Midbrain (tissue), 1 donor: ENCODE measurements at places on chromosomes 6 and 20.

DNA sequence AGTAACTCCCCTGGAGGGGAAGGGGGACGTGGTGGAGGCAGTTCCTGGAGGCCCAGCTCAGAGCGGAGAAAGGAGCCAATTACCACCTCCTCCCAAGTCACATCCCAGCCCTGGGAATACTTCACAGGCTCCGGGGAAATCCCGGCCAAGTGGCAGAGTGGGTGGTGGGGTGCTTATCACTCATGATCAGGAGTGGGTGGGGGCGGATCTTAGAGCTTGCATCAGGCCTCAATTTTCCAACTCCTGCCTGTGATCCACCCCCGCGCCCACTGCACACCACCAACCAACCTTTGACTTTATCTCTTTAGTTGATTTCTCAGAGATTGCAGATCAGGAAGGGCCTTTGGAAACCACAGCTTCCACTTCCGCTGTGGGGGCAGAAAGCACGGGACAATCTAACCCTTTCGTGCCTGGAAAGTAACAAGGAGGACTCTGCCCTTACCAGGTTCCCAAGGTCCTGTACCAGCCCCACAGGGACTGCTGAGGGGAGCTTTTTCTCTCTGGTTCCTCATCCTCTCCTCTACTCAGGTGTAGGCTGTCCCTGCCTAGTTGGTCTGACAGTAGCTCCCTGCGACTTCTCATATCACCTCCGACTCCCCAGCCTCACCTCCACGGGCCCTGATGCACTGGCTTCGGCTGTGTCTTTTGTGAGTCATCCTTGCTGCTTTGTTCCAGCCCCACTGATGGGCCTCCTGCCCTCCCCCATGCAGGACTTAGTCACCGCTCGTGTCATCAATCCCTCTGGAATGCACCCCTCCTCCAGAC lies 24.9 kb upstream of the IER3 start:
- no peak for DNase-seq

DNA sequence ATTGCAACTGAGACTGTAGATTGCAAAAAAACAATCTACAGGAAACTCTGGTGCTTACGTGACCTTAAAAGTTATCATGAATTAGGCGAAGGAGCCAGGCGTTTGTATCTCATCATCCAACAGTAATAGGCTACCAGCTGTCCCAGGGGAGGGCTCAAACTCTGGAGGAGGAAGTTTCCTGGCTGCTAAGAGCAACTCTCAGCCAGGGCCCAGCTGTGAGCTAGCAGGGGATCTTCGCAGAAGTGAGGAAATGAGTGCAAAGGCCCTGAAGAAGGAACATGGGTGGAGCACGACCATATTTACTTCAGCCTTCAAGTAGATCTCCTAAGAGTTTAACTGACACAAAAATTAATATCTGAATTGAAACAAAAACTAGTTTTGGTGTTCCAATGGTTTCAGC lies 686.9 kb upstream of the MAP3K7 start:
- DNase-seq: no peak

DNA sequence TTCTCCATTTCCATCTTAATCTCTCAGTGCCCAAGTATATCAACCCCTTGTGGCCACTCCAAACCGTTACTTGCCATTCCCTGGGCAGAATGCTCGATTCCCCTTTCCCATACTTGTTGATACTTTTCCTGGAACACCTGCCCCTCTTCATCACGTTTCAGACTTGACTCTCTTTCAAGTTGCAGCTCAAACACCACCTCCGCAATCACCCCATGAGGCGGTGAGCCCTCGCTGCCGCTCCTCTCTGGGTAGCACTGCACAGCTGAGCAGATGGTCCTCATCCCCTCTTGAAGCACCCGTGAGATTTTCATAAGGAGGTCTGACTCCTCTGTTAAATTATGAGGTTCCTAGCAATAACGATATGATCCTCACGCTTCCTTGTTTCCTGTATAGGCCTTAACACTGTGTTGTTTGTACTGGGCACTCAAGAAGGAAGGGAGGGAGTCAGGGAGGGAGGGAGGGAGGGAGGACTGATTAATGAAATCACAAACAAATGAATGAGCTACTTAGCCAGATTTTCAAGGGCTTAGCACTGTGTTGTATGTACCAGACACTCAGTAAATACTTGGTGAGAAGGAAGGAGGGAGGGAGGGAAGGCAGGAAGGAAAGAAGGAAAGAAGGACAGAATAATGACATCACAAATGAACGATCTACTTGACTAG lies 8.0 kb upstream of the UQCC2 start:
- DNase-seq: no peak

DNA sequence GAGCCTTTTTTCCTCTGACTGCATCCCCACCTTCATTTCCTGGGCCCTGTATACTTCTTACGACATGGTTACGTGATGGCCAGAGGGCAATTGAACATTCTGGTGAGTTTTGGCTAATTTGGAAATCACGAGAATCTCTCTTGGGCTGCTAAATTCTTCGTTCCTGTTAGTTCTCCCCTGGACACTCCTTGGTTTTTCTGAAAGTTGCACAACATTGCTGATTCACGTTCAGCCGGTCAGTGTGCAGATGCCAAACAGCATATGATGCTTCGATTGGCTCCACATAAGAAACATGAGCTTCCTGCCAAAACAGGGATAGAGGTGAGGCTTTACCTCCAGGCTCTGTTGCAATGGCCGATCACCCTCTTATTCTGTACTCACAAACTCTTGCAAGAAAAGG lies 119.4 kb upstream of the LY86 start:
- no peak for DNase-seq

- no peak for DNase-seq
These were observed 40.2 kb upstream of the FNDC1 start for GRCh38 chr6:159128978-159129377.

DNA sequence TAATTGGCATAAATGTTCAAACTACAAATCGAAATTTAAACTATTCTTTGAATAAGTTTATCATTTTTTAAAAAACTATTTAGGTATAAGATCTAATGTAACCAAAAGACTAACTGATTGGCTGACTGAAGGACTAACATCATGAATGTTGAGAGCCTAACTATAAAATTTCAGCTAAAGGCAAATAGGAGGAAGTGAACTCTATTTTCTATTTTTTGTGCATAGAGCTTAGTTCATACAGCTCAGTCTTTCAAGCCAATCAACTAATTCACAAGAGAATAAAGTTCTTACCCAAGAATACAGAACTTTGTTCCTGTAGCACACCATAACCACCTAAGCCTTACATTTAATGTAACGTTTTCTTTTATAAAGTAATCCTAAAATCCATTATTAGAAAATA lies 46.3 kb upstream of the STXBP5 start:
- DNase-seq: no peak
